ENCODE measurements at places on chromosomes 4 and X.

DNA sequence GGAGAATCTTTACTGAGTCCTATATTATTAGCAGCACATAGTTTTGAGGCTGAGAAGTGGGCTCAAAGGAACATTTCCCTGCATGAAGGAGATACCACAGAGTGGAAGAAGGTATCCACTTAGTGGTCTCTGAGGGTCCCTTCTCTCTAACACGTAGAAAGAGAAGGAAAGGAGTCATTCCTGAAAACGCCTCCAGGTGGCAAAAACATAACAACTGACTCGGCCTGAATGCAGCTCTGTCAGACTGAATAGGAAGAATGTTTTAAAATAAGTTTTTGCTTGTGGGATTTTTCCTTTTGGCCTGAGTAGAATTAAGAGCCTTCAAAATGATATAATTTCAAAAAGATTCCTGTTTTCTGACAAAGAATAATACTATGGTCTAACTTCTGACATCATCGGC lies 23.3 kb downstream of the RPGR start:
- no peak for DNase-seq

DNA sequence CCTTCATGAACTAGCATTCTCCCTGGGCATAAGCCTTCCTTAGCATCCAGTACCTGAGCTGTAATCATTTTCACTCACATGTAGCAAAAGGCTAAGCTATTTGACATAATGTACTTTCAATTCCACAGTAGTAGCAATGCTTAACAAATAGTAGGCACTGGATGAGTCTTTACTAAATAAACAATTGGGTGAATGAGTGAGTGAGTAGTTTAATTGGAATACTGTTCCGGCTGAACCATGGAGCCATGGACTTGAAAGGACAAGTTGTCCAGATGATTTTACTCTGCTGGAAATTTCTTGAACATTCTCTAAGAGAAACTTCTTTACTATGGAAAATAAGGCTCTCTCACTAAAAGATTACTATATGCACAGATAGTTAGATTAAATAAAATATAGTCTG lies 159.3 kb downstream of the FAM47B start:
- no peak for DNase-seq

GRCh38 chrX:40084471-40085101 lies 13.2 kb downstream of the BCOR start:
- no peak for DNase-seq

- DNase-seq: no peak
Measured at GRCh38 chr4:164446516-164446915, 307.4 kb upstream of the SMIM31 start.

DNA sequence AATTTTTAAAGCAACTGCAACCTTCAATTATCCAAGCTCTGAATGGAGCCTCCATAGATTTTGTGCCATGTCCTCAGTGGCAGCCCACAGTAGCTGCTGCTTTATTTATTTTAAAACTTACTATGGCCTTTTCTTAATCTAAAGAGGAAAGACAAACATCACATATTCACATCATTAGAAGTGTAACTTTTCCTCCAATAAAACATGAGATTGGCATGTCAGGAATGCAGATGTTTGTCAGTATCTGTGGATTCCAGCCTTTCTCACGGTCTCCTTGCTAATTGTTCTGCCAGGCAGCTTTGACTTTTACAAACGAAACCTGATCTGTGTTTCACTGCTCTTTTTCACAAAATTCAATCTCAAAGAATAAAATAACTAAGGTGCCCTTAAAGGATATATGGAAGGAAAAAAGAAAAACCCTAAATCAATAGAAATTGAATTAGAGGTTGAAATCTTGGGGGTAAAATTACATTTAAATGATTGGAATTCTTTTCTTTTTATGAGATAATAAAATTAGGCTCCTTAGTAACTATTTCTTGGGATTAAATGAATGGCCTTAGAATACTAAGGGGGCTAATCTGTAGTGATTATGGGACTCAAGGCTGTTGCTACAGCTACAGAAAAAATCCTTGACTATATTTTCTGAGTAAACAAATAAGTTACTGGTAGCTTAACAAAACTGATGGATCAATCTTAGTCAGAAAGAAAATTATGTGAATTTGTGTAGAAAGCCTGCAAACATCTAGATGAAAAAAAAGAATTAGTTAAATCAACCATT lies 151.3 kb downstream of the RTL9 start:
- no peak for DNase-seq

- no peak for DNase-seq
Measured at GRCh38 chrX:42770566-42770965, 7.4 kb downstream of the PPP1R2C start.

- peak; percentile 85 for DNase-seq
Measured at GRCh38 chr4:152255437-152255836, 280.5 kb downstream of the FBXW7 start.

- no peak for DNase-seq
Measured at GRCh38 chr4:88758264-88758663, 60.6 kb upstream of the NAP1L5 start.

GRCh38 chrX:68416592-68416991 lies 16.7 kb downstream of the OPHN1 start:
- DNase-seq: no peak

DNA sequence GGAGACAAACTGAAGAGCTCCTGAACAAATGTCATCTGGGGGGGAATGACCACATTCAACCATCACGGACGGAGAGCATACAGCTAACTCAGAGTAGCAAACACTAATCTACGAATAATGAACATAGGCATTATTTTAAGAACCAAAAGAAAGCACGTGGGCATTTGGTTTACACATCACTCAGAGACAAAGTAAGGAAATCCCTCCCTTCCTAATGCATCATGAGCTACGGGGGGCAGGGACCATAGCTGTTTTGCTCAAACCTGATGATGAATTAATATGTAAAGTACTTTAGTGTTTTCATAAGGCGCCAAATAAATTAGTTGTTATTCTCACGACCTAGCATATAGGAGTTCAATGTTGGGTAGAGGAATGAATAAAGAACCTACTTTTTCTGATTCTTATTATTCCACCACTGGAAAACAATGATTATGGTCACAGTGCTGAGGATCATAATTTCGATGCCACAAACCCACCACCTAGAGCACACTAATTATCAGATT lies 11.7 kb upstream of the TMEM156 start:
- DNase-seq: peak; percentile 32

- no peak for DNase-seq
Measured at GRCh38 chr4:54813674-54814073, 155.9 kb downstream of the KIT start.

DNA sequence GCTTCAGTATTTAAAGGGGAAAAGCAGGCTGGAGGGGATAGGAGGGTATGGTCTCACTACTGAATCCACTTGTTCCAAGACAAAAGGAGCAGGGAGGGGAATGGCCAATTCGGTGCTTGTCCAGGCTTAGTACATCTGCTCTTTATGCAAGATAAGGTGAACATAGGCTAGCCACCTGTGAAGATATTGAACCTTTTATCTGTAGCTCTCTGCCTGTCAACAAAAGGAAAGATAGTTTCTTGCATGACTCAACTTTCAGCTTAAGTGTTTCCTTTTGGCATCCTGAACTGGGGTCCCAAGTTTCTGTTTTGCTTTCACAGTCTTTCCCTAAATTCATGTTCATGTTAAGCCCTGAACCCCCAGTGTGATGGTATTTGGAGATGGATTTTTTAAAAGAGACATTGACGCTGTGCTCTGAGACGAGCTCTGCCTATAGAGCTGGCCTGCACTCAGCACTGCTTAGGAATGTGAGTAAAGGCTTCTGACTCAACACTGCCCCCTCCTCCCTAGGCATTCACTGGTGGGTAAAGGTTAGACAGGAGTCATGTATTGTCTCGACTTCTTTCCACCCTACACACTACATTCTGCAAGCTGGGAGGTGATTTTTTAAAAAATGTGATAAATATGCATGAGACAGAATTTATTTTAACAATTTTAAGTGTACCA lies 28.2 kb downstream of the FAM149A start:
- DNase-seq: no peak

DNA sequence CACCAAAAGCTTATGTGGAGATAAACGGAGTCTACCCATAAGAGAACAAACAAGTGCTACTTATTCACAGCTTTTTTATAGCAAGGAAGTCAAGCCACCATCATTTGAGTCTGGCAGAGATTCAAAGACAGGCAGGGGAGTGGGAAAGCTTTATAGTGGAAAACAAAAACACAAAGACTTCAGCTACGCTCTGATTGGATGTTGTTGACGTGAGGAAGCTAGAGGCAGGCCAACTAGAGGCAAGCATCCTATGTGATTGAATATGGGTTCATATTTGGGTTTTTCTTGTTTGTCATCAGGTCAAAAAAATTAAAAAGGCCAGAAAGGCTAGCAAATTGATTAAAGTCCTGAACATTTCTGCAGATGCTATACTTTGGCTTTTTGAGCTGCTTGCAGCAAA lies 719 bp upstream of the TCEAL4 start:
- DNase-seq: no peak

GRCh38 chrX:47196098-47196497 lies 2.5 kb downstream of the UBA1 start:
- no peak for DNase-seq

GRCh38 chr4:41514766-41515481 lies 23.0 kb upstream of the LIMCH1 start:
- no peak for DNase-seq

DNA sequence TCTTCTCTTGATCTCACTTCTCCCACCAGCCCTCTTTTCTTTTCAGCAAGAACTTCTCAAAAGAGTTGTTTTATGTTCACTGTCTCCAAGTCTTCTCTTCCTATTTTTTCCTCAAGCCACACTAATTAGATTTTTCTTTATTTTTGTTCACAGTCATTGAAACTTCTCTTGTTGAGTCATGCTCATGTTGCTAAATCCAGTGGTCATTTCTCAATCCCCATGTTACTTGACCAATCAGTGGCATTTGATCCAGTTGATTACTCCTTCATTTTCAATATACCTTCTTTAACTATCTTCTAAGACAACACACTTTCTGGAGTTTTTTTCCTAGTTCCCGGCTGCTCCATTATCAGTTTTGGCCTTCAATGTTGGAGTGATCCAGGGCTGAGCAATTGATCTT lies 103.1 kb upstream of the LSM6 start:
- no peak for DNase-seq

GRCh38 chr4:107760281-107760947 lies 40.4 kb upstream of the PAPSS1 start:
- DNase-seq: no peak

DNA sequence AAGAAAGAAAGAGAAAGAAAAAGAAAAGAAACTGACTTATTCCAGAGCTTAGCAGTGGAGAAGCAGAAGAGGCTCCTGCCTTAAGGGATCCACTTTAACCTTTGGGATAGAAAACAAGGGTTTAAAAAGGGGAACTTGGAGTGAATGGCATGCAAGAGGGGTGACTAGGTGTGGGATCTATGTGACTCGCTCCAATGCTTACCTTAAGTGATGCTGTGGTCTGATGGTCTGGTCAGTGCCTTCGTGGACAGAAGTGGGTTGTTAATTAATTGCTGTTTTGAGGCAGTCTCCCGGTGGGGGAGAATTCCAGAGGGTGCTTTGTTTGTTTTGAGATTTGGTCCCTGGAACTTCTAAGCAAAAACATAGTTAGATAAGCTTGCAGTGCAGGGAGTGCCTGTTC lies 21.1 kb upstream of the RHOXF1 start:
- DNase-seq: no peak

DNA sequence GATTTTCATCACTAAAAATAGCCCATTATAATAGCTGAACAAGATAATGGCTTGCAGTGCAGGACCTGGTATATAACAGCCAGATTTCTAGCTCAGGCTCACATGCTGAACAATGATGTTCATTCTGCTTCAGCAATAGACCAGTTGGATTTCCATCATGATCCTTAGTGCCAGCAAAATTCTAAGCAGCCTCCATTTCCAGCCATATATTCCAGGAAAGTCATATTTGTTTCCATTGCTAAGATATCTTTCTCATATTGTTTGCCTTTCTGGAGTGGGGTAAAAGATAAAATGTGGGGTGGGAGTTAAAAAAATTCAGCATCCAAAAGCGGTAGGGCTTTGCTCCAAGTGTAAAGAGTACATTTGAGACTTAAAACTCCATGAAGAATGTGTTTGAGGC lies 2344.1 kb downstream of the PCDH7 start:
- no peak for DNase-seq

DNA sequence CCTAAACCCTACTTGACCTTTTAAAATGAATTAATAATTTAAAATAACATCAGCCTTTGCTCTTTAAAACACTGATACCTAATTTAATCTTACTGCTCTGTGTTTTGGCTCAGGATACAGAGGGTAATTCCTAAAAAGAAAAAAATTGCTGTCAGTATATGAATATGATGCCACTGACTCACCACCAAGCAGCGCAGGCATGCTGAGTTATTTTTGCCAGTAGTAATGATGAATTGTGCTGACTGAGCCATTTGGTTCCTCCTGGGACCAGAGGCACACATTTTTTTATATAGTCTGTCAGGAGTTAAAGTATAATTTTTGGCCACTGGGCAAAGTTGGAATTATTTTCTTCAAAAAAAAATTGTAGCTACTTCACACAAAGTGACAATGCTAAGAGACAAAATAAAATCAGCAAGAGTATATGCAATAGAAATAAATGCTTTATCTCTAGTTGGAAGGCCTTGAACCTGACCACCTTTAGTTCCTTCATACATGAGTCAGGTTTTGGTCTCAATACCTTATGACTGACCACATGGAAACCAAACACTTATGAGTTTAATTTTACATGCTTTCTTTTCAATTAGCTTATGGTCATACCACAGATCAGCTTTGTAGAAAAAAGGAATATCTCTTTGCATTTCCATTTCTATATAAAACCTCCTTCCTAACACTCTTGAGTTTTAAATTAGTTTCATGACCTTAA lies 115.1 kb downstream of the PPP3CA start:
- DNase-seq: no peak

- no peak for DNase-seq
Measured at GRCh38 chr4:8146157-8146556, 12.5 kb downstream of the ABLIM2 start.

DNA sequence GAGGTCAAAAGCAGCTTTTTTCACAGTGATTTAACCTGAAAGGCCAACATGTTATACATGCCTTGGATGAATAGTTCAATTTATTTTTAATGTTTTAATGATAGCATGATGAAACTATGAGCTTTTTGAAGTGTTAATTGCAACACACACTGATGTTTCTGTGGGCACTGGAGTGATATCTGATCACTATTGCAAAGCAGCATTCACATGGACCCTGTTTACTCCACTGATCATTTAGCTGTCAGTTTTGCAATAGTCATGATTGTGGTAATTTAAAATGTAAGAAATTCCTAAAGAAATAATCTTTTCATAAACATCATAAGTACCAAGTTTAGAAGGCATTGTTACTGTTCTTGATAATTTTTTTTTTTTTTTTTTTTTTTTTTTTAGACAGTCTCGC lies 74.1 kb downstream of the ARSJ start:
- no peak for DNase-seq

- DNase-seq: no peak
Measured at GRCh38 chrX:85379174-85379907, at the start of gene POF1B. POF1B (minus strand) TSS chrX:85379665; CDS start chrX:85379454, 211 bp downstream.

GRCh38 chrX:106670631-106671030 lies 55.9 kb upstream of the RNF128 start:
- no peak for DNase-seq

- DNase-seq: no peak
Measured at GRCh38 chr4:5930876-5931275, 38.0 kb upstream of the CRMP1 start.
